Stimulated activated naive CD4-positive, alpha-beta T cell (primary cell): ENCODE measurements at places on chromosomes 16 and 17.
A peak's percentile ranks its signal among the peaks of the same experiment; 100 is the strongest.

DNA sequence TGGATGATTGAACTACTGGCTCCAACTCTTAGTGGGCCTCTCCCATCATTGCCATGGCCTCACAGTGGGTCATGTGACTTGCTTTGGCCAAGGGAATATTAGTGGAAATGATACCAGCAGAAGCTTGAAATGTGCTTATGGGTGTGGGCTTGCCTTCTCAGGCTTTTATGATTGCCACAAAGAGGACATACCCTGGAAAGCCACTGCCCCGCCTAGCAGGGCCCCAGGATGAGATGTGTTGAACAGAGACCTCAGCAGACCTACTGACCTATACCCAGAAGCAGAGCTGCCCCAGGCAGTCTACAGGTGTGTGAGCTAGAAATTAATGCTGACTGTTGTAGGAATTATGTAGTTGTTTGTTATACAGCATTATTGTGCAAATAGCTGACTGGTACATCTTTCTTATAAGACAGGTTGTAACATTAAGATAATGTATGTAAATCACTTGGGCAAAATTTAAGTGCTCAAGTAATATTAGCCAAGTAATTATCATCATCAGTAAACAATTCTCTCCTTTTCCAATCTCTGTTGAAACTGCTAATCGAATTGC, 67.8 kb upstream of the CDH5 start:
- no peak for DNase-seq

- DNase-seq: no peak
These were observed 58.8 kb downstream of the SLFN11 start for GRCh38 chr17:35314415-35315216.

DNA sequence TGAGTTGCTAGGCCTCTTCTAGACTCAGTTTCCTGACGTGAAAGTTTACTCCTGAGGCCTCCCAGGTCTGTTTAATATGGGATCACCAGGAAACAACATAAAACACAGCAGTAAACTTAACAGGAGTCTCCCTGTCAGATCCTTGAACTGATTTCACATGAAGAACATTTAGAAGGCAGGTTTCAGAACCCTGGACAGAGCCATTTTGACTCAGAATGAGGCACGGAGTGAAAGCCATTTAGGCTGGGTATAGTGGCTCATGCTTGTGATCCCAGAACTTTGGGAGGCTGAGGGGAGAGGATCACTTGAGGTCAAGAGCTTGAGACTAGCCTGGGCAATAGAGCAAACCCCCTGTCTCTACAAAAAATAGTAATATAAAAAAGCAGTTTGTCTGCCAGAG, 289.1 kb downstream of the CA10 start:
- DNase-seq: no peak

DNA sequence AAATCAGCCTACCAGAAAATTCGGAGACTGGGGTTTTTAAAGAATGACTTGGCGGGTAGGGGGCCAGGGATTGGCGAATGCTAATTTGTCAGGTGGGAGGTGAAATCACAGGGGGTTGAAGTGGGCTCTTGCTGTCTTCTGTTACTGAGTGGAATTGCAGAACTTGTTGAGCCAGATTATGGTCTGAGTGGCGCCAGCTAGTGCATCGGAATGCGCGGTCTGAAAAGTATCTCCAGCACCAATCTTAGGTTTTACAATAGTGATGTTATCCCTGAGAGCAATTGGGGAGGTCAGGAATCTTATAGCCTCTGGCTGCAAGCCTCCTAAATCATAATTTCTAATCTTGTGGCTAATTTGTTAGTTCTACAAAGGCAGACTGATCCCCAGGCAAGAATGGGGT, 762 bp upstream of the RBL2 start:
- DNase-seq: no peak

DNA sequence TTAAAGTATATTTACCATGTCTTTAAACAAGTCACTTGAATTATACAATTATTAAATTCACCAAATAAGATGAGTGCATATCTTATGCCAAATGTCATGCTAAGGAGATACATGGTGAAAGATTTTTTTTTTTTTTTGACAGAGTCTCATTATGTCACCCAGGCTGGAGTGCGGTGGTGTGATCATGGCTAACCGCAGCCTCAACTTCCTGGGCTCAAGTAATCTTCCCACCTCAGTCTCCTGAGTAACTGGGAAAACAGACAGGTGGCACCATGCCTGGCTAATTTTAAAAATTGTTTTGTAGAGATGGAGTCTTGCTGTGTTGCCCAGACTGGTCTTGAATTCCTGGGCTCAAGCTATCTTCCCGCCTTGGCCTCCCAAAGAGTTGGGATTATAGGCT, 149.0 kb upstream of the GOT2 start:
- no peak for DNase-seq

- DNase-seq: peak; percentile 39
These were observed 366.9 kb downstream of the SLC39A11 start for GRCh38 chr17:72725433-72726068.

- DNase-seq: no peak
These were observed 21.5 kb upstream of the MYH13 start for GRCh38 chr17:10394201-10394887.

DNA sequence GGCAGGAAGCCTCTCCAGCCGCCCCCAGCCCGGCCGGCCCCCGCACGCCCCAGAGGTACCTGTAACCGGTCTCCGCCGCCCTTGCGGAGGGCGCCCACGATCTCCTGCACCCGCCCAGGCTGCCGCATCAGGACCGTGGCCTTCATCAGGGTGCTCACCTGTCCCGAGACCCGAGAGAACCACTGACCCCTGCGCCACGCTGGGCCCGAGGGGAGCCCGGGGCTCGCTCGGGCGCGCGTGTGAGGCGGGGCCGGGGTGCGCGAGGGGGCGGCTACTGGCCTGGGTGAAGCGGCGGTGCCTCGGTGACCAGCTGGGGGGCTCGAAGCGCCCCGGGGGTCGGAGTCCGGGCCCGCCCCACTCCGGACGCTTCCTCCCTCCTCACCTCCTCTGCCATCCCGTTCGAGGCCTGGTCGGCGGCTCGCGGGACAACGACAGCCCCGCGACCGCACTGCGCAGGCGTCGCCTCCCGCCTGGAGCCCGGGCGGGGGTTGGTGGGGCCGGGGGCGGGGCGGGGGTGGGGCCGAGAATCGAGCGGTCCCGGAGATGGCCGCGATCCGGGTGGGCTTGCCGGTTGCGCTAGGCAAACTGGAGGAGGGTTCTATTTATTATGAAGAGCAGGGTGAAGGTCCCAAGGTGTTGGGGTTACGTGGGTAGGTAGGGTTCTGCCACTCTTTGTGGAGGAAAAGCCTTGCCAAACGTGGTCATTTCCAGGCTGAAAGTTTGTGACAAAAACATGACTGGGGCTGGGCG, at the start of gene NT5C3B:
TSS of gene NT5C3B (minus strand) at position 433 of the 750 bp plus-strand sequence. CDS start at position 394, 39 bp downstream.
- peak; percentile 51 for DNase-seq

- no peak for DNase-seq
These were observed 709 bp downstream of the RAB34 start for GRCh38 chr17:28716740-28717577.

DNA sequence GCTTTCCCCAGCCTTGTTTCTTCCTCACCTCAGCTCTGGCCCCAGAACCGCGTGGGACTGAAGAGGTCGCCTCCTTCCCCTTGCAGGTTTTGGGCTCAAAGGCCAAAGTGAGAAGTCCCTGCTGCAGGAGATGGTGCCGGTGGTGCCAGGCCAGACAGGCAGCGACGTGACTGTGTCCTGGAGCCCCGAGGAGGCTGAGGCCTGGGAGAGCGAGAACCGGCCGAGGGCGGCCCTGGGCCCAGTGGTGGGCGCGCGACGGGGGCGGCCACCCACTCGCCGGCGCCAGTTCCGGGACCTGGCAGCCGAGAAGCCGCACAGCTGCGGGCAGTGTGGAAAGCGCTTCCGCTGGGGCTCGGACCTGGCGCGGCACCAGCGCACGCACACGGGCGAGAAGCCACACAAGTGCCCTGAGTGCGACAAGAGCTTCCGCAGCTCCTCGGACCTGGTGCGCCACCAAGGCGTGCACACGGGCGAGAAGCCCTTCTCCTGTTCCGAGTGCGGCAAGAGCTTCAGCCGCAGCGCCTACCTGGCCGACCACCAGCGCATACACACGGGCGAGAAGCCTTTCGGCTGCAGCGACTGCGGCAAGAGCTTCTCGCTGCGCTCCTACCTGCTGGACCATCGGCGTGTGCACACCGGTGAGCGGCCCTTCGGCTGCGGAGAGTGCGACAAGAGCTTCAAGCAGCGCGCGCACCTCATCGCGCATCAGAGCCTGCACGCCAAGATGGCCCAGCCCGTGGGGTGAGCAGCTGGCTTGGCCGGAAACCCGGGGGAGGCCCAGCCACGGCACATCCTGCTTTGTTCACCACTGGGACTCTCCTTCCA, 6.0 kb downstream of the ZNF213 start:
- DNase-seq: no peak

DNA sequence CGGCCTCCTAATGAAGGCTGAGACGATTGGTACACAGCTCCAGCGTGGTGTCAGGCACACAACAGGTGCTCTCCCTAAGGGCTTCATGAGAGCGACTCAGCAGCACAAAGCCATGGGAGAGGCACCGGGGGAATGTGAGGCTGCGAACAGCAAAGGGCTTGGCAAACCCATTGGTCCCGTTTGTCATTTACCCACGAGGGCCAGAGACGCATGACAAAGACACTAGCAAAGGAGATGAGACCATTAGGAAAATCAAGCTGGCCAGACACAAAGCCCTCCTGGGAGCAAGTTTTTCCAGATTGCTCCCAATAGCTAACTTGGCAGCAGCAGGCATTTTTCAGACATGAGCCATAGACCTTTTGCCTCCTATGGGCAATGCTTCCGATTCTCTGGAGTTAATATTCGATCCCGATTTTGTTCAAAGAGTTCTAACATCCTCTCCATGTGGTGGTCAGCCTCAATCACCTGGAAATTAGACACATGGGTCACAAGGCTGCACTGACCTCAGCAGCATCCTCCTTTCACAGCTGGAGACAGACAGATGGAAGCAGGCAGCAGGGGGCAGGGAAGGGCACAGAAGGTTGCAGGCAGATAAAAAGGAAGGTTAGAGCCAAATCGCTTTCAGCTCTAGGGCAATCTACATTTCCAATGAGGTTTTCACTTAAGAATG, 38.2 kb downstream of the TK2 start:
- no peak for DNase-seq

DNA sequence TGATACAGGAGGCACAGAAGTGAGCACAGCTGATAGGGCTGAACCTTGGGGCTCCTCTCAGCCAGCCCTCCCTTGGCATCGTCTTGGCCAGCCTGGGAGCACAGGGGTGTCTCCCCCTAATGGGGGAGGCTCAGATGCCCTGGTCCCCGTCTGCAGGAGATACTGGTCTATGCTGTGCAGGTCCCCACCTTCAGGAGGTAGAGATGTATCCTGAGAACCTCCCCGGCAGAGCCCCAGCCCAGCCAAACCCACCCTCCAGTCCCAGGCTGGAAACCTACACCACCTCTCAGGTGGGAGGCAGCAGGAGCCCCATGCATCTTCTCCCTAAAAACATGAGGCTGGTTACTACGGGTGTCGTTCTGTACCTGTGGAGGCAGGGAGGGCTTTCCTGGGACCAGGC, 38.7 kb downstream of the ABCC6 start:
- DNase-seq: no peak

- peak; percentile 74 for DNase-seq
These were observed at the start of gene ZDHHC7 for GRCh38 chr16:85010931-85011845. ZDHHC7 (minus strand) TSS chr16:85011535; CDS start chr16:84990618, 20,917 bp downstream.

DNA sequence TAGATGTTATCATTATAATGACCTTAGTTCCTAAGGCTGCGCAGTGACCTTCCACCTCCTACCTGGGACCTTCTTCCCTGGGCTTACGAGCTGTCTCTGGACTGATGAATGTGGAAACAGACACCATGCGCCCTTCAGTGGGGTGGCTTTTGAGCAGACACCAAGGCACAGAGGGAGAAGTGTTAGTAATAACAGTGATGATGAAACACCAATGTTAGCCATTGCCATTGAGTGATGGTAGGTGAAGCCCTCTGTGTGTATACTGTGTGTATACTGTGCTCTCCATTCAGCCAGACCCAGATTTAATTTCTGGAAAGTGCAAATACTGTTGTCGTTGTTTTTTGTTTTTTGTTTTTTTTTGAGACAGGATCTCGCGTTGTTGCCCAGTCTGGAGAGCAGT, 44.5 kb downstream of the CLEC16A start:
- DNase-seq: no peak

DNA sequence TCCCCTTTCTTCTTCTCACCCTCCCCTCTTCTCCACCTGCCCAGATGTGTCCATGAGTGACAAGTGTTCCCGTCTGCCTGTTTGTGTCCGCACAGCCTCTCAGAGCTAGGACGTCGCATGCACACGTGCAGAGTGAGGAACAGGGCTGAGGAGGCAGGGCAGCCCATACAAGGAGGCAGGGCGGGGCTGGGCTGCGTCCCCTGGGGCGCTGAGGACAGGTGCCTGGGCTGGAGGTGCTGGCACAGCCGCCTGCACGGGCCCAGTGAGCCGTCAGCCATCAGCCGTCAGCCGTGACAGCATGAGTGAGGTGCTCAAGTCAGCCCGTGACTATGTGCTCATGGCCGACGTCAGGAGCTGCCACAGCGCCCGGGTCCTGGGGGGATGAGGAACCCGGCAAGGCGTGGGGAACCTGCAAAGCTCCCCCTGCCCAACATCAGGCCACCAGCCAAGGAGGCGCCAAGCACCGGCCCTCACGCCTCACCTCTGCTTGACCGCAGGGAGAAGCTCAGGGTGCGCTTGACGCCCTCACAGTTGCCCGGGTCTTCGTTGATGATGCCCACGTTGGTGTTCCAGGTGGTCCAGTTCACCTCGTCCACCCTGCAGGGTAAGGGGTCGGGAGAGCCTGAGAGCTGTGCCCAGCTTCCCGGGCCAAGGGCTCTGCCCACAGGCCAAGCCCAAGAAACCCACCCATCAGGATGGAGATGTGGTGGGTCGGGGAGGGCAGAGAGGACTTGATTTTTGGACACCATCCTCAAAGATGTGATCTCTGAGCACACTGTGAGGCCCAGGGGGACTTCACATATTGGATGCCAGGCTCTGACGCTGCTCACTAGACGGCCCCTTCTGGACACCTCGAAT, 13.7 kb upstream of the TRPV3 start:
- no peak for DNase-seq

GRCh38 chr16:20675488-20676267, 21.8 kb downstream of the ACSM1 start:
- peak; percentile 35 for DNase-seq

- no peak for DNase-seq
These were observed 21.9 kb downstream of the ACE start for GRCh38 chr17:63498626-63499195.

GRCh38 chr16:23514381-23515152, 4.3 kb upstream of the GGA2 start:
- no peak for DNase-seq

GRCh38 chr16:82037251-82037650, 2.2 kb downstream of the HSD17B2 start:
- DNase-seq: no peak

- no peak for DNase-seq
These were observed 69.9 kb upstream of the MSI2 start for GRCh38 chr17:57186226-57187019.
